ENCODE measurements at places on chromosomes 2 and 18.

DNA sequence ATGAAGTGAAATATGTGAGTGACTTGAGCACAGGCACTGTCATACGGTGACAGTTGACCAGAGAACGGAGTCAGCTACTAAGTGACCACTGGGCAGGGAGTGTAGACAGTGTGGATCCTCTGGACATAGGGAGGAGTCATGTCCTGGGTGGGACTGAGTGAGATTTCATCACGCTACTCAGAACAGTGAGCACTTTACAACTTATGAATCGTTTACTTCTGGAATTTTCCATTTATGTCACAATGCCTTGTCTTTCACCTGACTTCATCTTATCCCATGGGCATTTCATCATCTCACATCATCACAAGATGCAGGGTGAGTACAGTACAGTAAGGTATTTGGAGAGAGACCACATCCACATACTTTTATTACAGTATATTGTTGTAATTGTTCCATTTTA lies 29.0 kb downstream of the PTPRM start:
- DNase-seq: no peak

DNA sequence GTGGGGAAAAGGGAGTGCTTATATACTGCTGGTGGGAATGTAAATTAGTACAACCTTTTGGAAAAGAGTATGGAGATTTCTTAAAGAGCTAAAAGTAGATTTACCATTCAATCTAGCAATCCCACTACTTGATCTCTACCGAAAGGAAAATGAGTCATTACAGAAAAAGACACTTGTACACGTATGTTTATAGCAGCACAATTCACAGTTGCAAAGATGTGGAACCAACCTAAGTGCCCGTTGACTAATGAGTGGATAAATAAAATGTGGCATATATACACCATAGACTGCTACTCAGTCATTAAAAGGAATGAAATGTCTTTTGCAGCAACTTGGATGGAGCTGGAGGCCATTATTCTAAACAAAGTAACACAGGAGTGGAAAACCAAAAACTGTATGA lies 29.5 kb downstream of the FLACC1 start:
- no peak for DNase-seq

DNA sequence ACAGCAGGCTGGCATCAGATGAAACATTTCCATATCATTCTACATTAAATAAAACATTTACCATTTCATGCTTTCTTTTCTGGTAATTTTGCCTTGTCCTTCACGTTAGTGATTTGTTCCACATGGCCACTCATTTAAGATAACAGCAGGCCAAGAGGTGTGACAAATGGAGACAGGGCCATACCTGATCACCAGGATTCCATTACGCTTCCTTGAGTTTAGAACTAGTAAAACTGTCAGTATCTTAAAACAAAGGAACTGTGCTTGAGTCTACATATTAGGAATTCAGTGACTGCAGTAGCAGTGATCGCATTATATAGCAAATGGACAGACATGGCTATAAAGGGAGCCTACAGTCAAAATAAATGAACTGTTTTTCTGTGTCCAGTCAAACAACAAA lies 155.1 kb upstream of the FSHR start:
- no peak for DNase-seq

DNA sequence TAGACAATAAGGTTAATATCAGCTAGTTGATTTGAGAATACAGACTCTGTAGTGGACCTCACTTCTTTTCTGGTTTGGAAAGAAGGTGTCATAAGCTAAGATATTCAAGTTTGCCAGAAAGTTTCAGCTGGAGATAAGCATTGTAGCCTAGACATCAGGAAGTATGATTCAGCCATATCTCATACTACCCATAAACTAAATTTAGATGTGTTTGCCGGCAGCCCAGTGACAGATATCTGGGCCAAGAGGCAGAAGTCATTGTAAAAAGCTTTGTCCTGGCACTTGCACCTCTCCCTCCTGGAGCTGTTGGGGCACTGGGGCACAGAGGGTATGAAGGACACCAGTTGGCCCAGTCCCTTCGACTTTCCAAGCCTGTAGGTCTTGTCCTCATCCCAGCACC lies 128.0 kb downstream of the EPHA4 start:
- DNase-seq: no peak

DNA sequence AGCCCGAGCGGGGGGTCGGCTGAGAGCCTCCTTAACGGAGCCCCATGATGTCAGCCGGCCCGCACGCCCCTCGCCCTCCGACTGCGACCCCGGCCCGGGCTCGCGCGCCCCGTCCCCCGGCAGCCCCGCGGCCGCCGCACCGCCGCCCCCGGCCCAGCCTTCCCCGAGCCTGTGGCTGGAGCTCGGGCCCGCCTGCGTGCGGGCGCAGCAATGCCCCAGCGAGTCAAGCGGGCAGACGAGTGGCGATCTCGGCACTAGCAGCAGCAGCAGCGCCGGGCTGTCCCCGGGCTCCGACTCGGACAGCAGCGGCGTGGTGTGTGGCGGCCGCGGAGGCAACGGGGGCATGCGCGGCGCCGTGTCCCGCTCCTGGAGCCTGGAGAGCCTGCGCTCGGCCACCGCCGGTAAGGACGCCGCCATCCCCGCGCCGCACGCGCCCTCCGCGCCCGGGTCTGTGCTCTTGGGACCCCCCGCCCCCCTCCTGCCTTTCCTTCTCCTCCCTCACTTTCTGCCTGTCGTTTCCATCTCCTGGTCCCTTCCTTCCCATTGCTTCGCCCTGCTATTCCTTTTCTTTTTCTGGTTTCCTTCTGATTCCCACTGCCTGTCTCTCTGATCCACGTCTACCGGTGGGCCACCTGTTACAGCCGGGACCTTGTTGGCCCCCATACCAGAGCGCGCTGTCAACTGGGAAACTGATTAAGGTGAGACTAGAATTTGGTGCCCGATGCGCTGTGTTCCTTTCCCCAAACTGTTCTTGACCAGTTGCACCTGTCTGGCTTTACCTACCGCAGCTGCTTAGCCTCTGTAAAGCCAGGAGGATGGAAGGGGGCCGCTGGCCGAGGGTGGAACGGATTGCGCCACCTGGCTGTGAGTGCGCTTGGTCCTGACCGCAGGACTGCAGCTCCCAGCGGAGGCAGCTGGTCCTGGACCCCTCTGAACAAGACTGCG lies 127.4 kb downstream of the ARHGEF4 start:
- DNase-seq: no peak

DNA sequence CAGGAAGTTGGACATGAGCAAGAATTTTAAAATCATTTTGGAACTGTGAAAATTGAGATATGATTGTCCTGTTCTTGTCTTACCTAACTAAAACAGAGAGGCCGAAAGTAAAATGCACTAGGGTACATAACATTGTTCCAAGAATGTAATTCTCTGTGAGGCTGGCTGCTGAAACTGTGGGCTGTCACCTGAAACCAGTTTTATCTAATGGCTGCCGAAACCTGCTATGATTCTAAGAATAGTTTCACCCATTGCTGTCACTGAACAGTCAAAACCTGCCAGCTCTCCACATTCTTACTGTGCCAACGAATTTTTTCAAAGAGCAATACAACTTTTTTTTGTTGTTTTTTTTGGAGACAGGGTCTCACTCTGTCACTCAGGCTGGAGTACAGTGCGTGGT lies 119.3 kb upstream of the ZSWIM2 start:
- DNase-seq: no peak

- DNase-seq: no peak
These were observed 137.0 kb upstream of the RBBP8 start for GRCh38 chr18:22796113-22796512.

- peak; percentile 45 for DNase-seq
These were observed 656.9 kb downstream of the TSN start for GRCh38 chr2:122412360-122412759.

DNA sequence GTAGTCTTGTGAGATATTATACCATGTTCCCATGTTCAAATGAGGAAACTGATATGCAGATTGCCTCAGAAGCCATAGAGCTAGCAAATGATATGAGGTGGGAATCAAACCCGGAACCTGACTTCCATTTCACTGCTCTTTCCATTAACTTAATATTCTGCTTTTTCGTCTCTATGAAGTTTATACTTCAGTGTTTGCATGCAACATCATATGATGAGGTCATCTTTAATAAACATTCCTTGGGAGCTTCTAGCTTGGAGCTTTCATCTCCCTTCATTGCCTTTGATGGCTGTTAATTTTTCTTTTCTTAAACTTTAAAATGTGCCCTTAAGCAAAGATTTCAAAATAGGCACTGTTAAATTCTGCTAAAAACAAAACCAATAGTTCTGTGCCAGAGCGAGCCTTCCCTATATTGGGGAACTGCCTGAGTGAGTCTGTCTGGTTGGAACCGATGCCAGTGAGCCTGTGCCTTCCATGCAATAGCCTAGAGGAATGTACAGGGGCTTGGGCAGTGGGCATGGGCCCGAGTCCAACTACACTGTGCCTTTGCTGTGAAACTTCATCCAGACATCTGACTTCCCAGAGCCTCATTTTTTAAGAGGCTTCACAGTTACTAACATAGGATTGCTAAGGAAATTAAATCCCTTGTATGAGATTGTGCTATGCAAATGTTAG lies 91.1 kb upstream of the TMEM200C start:
- no peak for DNase-seq

DNA sequence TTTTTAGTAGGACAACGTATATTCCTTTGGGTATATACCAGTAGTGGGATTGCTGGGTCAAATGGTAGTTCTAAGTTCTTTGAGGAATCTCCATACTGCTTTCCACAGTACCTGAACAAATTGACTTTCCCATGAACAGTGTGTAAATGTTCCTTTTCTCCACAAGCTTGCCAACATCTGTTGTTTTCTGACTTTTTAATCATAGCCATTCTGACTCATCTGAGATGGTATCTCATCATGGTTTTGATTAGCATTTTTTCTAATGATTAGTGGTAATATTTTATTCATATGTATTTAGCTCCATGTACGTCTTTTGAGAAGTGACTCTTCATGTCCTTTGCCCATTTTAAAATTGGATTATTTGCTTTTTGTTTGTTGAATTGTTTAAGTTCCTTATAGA lies 58.4 kb upstream of the CERS6 start:
- DNase-seq: no peak

DNA sequence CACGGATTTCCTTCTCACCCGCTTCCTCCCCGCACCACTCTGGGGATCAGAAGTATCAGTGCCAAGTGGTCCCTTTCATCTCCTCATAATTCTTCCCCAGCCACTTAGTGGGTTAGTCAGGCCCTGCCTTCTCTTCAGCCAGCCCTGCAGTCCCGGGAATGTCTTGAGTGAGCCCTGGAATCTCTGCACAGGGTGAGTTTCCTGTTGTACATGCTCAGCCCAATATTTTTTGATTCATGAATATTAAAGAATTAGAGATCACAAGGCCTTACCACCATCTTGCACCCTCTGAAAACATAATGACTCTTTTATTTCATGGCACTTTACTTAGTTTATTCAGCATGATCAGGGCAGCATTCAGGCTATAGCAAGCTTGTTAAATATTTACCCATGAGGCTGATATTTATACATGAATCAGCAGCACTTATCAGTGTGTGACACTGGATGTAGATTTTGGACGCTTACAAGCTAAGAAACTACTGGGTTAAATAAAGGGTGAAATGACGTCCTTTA lies 159.4 kb upstream of the FOSL2 start:
- DNase-seq: no peak

GRCh38 chr18:31603315-31603714 lies 11.6 kb downstream of the TTR start:
- no peak for DNase-seq

DNA sequence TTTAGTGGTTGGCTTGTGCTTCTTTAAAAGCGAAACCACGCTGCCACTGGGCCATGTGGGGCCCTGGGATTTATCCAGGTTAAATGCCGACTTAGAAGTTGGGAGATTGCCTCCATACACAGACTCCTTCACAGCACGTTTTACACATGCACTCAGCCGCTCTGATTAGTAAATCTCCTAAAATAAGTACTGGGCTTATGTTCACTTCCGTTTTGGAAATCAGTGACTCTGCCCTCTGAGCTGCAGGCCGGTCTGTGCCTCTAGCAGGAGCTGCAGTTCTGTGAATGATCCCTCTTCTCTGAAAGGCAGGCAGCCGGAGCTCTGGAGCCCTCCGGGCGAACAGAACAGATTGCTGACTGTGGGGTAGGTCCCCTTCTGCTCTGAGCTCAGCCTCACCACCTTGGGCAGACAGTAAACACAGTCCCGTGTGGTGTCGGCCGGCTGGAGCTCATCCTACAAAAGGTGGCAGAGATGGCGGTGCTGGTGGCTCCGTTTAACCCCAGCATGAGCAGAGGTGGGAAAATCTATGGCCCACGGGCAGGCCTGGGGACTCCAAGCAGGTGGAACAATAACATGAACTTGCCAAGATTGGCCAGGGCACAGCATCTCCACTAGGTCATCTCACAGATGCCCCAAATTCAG lies 9.8 kb upstream of the RAB17 start:
- DNase-seq: peak; percentile 91

DNA sequence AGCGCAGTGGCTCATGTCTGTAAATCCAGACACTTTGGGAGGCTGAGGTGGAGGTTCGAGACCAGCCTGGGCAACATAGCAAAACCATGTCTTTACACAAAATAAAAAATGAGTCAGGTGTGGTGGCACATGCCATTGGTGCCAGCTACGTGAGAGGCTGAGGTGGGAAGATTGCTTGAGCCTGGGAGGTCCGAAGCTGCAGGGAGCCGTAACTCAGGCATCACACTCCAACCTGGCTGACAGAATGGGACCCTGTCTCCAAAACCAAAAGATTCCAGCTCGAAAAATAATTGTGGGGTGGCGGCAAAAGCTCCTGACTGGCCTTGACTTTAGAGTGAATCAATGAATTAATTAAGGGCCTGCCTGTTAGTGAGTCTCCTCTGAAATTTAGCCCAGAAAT lies 1.2 kb upstream of the ALPP start:
- DNase-seq: no peak

- peak; percentile 20 for DNase-seq
These were observed 800 bp downstream of the TTC21B start for GRCh38 chr2:165952741-165953211.

- no peak for DNase-seq
These were observed 1.8 kb upstream of the KLHL41 start for GRCh38 chr2:169507698-169508097.

DNA sequence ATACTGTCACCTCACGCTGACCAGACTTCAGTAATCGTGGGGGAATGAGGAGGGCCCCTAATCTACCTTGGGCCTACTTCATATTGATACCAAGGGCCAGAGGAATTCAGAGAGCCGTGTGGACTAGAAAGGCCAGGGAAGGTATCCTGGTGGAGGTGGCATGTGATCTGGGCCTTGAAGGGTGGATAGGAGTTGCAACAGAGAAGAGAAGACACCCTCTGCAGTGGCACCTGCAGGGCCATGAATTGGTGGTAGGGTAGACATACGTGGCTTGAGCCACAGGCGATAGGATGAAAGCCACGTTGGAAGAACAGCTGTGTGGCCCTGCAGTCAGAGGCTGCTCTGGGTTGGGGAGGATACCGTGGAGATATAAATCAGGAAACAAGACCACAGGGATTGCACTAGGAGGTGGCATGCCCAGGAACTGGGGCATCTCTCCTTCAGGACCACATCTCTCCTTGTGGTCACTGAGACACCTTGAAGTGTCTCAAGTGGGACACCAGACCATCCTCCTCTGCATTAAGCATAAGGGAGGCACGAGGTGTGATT lies 141.4 kb downstream of the CYP26B1 start:
- DNase-seq: no peak

DNA sequence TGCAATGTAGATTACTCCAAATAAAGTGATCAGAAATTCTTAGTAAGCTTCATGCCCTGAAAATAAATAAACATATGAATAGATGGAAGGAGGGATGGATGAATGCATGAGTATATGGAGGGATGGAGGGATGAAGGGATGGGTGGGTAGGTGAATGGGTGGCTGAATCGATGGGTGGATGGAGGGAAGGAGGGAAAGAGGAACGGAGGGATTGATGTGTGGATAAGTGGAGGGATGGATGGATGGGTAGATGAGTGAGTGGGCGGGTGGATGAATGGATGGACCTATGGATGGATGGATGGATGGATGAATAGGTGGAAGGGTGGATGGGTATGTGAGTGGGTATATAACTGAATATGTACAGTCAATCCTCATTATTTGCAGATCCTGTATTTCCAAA lies 276.7 kb upstream of the ACVR2A start:
- DNase-seq: no peak

All from NCI-H524 (cell line).